Fibroblast of villous mesenchyme (primary cell): ENCODE measurements at places on chromosomes 6 and 20. TPM values are rescaled to one million over a fixed set of nuclear protein-coding genes. Genes with fewer than 3 reads are reported as not detected.

ADTRP gene
- total RNA-seq = 1.3 TPM in 2 replicates

NKAPL gene
- 0.64 and 1.7 TPM in 2 replicates for total RNA-seq

GJE1 gene
- not detected in 2 replicates for total RNA-seq

GSTA3 gene
- not detected in 2 replicates for total RNA-seq

ZNF311 gene
- total RNA-seq = 0.43 and 0.97 TPM in 2 replicates

OTOR gene
- not detected in 2 replicates for total RNA-seq

SYNGAP1 gene
- 6.4 and 7.8 TPM in 2 replicates for total RNA-seq

FOXS1 gene
- total RNA-seq = 1.7 and 2.9 TPM in 2 replicates

C20orf141 gene
- total RNA-seq = 0.32 TPM in 1 of 2 replicates, not detected in the other

OR12D3 gene
- not detected in 2 replicates for total RNA-seq

ETV7 gene
- total RNA-seq = 0.32 and 0.86 TPM in 2 replicates

FAM162B gene
- 3.9 and 10.3 TPM in 2 replicates for total RNA-seq

PSORS1C1 gene
- 0.97 and 3.0 TPM in 2 replicates for total RNA-seq

ELOVL2 gene
- total RNA-seq = 1.6 and 2.6 TPM in 2 replicates

BHLHE23 gene
- not detected in 2 replicates for total RNA-seq

PPP1R16B gene
- not detected in 2 replicates for total RNA-seq

STK35 gene
- 17.7 and 20.3 TPM in 2 replicates for total RNA-seq

PRDM13 gene
- total RNA-seq = not detected in 2 replicates

BPIFB2 gene
- not detected in 2 replicates for total RNA-seq

TRIM15 gene
- not detected in 2 replicates for total RNA-seq

SAPCD1 gene
- total RNA-seq = 0.43 and 1.3 TPM in 2 replicates
